GM23248 (cell line): ENCODE measurements at places on chromosomes 7 and 10. TPM values are rescaled to one million over a fixed set of nuclear protein-coding genes. Genes with fewer than 3 reads are reported as not detected.
A peak's percentile ranks its signal among the peaks of the same experiment; 100 is the strongest.

- peak; percentile 23 for DNase-seq
Measured at GRCh38 chr10:6228010-6228511, 25.3 kb downstream of the PFKFB3 start.

The TCAF2 gene
- 3.4 and 5.9 TPM in 2 replicates for total RNA-seq

DNA sequence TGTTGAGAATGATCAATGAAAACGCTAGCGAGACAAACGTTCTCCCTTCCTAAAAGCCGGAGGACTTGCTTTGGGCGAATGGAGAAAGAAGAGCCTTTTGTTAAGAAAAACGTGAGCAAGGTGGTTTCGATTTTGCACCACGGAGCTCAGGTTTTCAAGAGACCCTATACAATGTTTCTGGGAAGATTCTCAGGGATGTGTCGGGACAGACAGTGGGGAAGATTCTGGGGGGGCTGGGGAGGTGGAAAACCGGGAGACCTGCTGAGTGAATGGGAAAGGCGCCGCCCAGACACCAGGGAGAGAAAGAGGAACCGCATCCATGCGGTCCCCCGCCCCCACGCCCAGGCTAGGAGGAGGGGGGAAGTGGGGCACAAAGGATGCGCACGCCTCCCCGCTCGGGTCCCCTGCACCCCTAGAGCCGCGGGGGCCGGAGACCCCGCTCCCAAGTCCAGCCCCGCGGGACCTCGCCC is 745 bp downstream of the YWHAG start:
- peak; percentile 72 for DNase-seq

- no peak for DNase-seq
Measured at GRCh38 chr7:40418983-40419382, 284.2 kb downstream of the SUGCT start.

DNA sequence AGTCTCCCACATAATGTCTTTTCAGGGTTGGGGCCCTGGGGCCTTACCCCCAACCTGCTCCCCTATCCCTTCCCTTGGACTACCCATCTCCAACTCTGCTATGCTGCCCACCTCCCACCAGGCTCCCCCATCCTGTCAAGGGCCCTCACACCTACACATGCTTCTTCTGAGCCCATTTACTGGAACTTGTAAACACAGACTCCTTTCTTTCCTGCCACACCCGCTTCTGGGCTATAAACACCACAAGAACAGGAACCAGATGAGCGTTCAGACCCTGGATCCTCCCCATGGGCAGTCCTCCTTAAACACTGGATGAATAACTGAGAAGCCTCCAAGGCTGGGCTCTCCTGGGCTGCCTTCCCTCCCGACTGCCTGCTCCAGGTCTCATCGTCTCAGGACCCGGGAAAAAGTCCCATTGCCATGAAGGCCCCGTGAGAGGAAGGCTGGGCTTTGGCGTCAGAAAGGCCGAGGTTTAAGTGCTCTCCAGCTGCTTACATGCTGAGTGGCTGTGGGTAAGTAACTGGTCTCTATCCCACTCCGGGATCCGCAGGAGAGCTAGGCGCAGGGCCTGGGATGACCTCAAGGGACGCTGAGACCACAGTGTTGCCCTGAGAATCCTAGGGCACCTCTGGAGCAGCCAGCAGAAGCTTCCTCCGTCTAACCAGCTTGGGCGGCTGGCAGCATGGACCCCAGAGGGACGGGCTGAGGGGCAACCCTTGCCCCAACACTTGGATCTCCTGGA is 15.6 kb upstream of the CRHR2 start:
- DNase-seq: no peak

- peak; percentile 23 for DNase-seq
Measured at GRCh38 chr10:117861329-117861728, 185.4 kb downstream of the RAB11FIP2 start.

DNA sequence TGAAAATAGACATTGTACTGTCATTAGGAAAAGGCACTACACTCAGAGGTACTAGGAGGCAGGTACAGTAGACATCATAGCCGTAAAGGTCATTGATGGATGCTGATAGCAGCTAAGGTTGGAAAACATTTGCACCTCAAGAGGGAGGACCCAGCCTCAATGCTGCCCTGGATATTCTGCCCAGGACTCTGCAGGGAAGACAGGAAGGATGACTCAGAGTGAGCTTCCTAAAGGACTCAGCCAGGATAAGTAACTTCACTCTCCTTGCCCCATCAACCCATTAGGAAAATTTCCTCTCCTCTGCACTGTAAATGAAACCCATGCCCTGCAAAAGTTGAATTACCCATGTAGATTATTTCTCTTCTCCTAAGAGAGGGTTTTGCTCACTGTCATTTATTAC is 617.9 kb upstream of the MKI67 start:
- DNase-seq: no peak

DNA sequence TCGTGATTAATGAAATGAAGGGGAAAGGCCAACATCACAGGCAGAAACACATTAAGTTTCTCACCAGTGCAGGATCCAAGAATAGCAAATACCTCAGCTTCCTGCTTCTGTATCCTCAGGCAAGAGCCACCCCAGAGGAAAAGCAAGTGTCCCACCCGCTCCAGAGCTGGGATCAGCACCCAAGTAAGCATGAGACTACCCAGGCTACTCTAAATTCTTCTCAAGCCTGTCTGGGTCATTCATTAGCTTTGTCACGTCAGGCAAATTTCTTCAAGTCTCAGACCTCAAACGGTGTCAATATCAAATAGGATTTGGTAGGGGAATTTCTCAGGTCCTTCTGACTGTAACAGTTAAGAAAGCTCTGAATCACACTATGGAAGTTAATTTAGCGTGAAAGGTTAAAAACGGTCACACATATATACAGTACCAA is 59.0 kb downstream of the GNA12 start:
- DNase-seq: peak; percentile 31

- DNase-seq: no peak
Measured at GRCh38 chr10:86017841-86018734, 348.5 kb downstream of the GRID1 start.

DNA sequence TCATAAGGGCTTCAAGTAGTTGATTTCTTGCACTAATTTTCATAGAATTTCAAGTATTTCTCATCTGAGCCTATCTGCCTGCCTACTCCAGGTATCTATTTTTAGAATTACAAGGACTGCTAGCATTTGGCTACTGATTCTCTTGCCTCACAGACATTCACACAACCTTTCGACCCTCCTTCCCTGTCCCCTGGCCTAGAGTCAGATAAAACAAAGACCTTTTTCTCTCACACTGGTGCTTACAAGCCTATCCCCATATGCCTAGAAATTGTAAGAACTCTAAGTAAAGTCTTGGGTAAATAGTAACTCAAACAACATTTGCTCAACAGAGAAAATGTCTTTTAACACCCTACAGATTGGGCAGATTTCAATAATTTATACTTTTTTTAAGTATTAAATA is 6.3 kb downstream of the GPAM start:
- no peak for DNase-seq

DNA sequence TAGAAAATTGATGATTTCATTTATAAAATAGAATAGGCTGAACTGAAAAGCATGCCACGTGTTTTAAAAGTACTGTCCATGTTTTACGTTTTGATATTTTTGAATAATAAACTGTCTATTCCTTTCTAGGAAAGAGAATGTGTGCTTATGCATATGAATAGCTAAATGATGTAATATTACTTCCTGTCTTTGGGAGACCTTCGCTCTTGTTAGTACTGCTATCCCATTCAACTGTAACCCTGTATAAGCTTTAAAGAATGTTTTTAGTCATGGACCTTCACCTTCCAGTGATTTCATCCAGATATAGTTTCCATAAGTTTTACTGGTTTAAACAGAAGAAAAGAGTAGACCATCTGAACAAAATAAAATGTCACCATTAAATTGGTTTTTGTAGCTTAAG is 274.4 kb upstream of the SEMA3A start:
- DNase-seq: no peak
